Mesenteric fat pad (tissue), 1 donor: ENCODE measurements at places on chromosomes 1 and 21. TPM values are rescaled to one million over a fixed set of nuclear protein-coding genes. Genes with fewer than 3 reads are reported as not detected.

- DNase-seq: no peak
Observed at GRCh38 chr1:181794332-181794731, 267.2 kb downstream of the ZNF648 start.

GRCh38 chr21:46489800-46490199, 31.1 kb downstream of the DIP2A start:
- DNase-seq: no peak

DNA sequence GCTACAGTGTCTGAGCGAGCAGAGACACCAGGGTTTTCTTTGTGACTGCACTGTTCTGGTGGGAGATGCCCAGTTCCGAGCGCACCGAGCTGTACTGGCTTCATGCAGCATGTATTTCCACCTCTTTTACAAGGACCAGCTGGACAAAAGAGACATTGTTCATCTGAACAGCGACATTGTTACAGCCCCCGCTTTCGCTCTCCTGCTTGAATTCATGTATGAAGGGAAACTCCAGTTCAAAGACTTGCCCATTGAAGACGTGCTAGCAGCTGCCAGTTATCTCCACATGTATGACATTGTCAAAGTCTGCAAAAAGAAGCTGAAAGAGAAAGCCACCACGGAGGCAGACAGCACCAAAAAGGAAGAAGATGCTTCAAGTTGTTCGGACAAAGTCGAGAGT, 2.7 kb downstream of the ZBTB18 start:
- no peak for DNase-seq

DNA sequence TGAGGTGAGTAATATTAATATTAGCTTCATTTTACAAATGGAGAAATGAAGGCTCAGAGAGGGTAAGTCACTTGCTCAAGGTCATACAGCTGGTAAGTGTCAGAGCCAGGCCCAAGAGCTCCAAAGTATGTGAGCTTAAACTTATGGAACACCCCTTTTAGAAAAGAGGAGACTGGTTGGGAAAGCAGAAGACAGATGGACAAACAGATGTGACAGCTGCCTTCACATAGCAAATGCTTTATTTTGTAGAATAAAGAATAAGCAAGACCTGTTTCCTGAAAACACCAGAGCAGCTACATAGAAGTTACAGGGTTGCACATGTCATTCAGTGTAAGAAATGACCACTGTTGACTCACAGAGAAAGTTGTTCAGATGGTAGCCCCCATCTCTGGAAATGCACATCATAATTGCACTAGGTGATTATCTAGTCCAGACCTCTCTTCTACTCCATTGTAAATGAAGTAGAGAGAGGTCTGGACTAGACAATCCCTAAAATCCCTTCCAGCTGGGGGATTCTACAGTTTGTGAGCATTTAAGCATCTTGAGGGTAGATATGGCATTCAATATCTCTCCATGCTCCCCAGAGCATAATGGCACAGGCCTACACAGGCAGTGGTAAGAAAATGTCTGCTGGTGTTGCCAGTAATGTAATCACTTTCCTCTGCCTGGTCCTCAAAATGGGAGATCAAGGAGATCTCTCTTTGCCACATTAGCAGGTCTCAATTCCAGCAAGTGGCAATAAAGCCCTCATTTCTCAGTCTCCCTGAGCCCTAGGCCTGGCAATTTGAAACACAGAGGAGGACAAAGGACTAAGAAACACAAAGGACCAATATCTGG, 188.2 kb upstream of the FGGY start:
- no peak for DNase-seq

- DNase-seq: no peak
Observed at GRCh38 chr1:93779540-93780165, 98.0 kb upstream of the BCAR3 start.

GRCh38 chr1:47679826-47680225, 242.0 kb downstream of the FOXD2 start:
- DNase-seq: peak; percentile 60

The CLDN17 gene
- total RNA-seq: not detected

The LAD1 gene
- total RNA-seq: 0.51 TPM

The ZNF648 gene
- not detected for total RNA-seq

The SYT2 gene
- not detected for total RNA-seq
